Activated T-cell treated with anti-CD3 and anti-CD28 coated beads, Interleukin-2, amount 50 U/mL, for 72 hours (primary cell): ENCODE measurements at places on chromosomes 4 and X. TPM values are rescaled to one million over a fixed set of nuclear protein-coding genes. Genes with fewer than 3 reads are reported as not detected.

The SSX3 gene
- not detected for total RNA-seq

The FGFRL1 gene
- total RNA-seq = 18.6 TPM

The CCSER1 gene
- not detected for total RNA-seq

The PSAPL1 gene
- not detected for total RNA-seq

The IL21 gene
- total RNA-seq = 26.0 TPM

The MAGED4B gene
- total RNA-seq = 3.0 TPM
